ENCODE measurements at places on chromosomes 6 and 20. TPM values are rescaled to one million over a fixed set of nuclear protein-coding genes. Genes with fewer than 3 reads are reported as not detected.

- no peak for DNase-seq
Observed at GRCh38 chr6:142510211-142510610, 208.4 kb downstream of the ADGRG6 start.

GRCh38 chr20:45337367-45338120 is 10.7 kb downstream of the SDC4 start:
- DNase-seq = peak; percentile 69

The SLC17A1 gene
- total RNA-seq = not detected

The FAM209B gene
- total RNA-seq = 0.33 TPM

DNA sequence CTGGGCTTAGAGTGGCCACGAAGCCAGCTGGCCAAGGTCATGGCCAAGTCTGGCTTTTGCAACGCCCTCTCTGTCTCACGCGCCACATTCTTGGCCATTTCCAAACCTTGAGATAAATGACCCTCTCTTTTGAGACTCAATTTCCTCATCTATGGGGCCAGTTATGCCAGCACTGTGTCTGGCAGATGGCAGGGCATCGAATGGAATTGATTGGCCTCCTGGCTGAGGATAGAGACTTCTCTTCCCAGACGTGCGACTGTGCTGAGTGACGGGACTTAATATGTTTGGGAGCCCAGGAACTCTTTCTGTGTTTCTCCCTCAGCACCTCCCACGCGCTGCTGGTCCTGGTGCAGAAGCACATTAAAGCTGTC is 7.6 kb downstream of the BPIFB2 start:
- no peak for DNase-seq

- no peak for DNase-seq
Observed at GRCh38 chr6:17640477-17640917, 40.4 kb downstream of the FAM8A1 start.

DNA sequence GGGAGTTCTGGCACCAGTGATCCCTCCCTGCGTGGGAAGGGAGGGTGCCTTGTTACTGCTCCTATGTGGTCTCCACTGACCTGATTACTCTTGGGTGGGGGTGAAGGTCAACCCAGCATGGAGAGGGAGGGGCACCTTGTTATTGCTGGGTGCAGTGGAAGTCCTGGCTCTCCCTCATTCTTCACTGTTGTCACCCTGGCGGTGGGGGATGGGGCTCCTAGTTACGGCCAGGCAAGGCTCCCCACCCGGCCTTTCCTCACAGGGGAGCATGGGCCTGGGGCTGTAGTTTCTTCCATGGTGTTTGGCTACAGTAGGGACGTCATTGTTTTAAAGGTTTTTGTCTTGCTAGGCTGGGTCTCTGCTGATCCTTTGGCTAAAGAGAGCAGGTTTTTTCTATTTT is 40.8 kb downstream of the PACSIN1 start:
- DNase-seq = no peak

- no peak for DNase-seq
Observed at GRCh38 chr6:132872923-132873322, 58.6 kb downstream of the RPS12 start.

DNA sequence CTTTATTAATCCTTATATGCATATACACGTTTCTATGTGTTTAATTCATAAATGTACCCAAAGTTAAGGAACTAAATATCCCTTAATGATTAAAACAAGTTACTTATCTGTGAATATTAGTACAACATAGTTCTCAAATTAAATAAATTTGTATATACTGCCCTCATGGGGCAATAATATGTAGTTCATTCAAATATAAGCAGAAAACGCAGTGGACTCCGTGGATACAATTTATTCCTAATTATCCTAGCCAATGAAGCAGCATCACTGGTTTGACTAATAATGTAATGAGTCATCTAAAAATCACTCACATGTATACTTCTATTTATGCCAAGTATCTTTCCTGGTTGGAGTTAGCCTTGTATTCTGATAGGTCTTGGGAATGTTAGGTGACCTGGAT is 111.6 kb downstream of the TBC1D32 start:
- DNase-seq = peak; percentile 35

DNA sequence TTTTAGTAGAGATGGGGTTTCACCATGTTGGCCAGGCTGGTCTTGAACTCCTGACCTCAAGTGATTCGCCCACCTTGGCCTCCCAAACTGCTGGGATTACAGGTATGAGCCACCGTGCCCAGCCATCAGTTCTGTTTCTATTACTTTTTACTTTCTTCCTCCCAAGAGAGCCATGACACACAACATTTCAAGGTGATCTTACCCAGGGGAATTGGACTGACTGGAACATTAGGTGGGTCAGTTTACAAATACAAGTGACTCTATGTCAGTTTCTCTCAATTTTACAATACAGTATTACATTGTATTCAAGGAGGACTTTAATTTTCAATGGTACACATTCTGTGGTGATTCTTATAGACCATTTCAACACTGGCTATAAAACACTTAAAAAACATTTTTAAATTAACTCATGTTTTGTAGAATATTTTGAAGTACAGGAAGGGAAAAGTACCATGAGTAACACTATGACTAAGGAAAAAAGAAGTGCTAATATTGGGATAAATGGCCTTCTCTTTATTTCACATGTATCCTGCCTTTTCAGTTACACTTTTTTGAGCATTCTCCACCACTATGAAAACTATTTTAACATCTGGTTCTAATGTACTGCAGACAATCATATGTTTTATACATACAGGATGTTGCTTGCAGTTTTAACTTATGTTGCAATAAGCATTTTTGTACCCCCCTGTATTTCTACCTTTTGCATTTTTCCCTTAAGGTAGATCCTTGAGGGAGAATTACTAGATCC is 8.4 kb downstream of the TPBG start:
- DNase-seq = no peak

The DEFB110 gene
- total RNA-seq = not detected

DNA sequence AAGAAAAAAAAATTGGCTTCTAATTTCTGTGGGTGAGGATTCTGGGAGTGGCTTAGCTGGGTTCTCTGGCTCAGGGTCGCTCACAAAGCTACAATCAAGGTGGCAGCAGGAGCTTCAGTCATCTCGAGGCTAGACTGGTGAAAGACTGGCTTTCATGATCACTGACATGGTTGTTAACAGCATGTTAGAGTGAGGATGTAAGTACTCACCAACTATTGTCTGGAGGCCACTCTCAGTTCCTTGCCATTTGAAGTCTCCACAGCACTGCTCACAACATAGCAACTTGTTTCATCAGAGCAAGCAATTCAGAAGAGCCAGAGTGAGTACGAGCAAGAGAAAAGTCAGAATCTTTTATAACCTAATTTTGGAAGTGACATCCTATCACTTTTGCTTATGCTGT is 145.7 kb upstream of the PRSS16 start:
- no peak for DNase-seq
